ENCODE measurements at places on chromosomes 2 and 18. TPM values are rescaled to one million over a fixed set of nuclear protein-coding genes. Genes with fewer than 3 reads are reported as not detected.

ERCC3 gene
- total RNA-seq = 40.7 TPM

ST6GAL2 gene
- total RNA-seq = 0.07 TPM

PFN4 gene
- 0.17 TPM for total RNA-seq

ZNF396 gene
- total RNA-seq = 3.5 TPM

WIPF1 gene
- 16.9 TPM for total RNA-seq

CD8B2 gene
- not detected for total RNA-seq

CBLN2 gene
- 0.07 TPM for total RNA-seq
